ENCODE measurements at places on chromosomes 7 and 10.

DNA sequence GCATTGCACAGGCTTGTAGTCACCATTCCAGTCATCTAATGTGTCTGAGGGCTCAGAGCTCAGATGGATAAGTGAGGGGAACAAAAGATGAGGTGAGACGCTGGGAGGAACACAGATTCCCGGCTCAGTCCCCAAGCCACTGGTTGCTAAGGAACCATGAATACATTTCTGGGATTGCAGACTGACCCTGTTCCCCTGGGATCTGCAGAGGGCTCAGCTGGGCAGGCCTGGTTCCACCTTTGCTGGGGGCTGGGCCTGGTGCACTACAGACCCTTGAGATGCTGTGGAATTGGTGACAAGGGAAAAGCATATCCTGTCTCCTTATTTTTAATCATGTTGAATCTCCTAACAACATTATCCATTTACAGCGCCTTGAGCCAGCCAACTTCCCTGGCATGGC lies 19.2 kb downstream of the ELFN1 start:
- DNase-seq, result no peak

- no peak for DNase-seq
Measured at GRCh38 chr7:94378356-94378755, 16.3 kb upstream of the COL1A2 start.

DNA sequence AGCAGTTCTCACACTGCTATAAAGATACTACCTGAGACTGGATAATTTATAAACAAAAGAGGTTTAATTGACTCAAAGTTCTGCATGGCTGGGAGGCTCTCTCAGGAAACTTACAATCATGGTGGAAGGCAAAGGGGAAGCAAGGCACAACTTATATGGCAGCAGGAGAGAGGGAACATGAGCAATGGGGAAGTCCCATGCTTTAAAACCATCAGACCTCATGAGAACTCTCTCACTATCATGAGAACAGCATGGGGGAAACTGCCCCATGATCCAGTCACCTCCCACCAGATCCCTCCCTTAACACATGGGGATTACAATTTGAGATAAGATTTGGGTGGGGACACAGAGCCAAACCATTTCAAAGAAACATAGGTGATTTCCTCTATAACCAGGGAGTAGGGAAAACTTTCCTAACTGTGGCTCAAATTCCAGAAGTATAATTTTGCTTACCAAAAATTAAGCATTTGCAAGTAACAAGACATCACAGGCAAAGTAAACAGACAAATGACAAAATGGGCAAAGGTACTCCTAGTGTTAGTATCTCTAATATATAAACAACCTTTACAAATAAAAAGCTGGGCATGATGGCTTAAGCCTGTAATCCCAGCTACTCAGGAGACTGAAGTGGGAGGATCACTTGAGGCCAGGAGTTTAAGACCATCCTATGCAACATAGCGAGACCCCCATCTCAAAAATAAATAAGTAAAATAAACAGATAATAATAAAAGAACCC lies 88.0 kb downstream of the KBTBD2 start:
- no peak for DNase-seq

DNA sequence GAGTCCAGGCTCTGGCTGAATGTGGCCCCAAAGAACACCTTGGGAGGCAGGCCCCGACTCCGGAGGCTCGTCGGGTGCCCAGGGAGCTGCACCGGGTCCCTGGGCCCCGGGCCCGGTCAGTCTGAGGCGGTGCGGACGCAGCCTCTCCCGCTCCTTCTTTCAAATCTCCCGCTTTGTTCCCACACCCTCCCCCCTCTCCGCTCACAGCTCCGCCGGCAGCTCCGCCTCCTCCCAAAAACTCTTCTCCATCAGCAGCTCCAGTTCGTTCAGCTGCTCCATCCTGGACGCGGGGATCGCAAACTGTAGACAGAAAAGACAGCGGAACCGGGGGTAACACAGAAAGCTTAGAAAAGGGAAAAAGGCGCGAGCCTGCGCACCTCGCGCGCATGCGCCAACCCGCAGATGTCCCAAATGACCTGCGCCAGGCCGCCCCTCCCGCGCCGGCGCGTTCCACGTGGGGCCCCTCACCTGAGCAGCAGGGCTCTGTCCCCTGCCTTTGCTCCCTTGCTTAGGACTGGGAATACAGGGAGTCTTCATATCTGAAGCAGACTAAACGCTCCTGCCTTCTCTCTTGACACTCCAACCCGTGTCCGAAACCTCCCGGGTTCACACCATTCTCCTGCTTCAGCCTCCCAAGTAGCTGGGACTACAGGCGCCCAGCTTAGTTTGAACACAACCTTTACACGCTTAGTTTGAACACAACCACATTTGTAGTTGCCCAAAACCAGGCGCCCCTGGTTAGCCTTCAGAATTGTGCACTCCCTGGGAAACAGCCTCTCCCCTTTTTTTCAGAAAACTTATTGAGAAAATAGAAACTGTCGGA lies at the start of gene DNA2:
TSS of gene DNA2 (minus strand) at position 388 of the 823 bp plus-strand sequence. CDS start at position 279, 109 bp downstream.
- DNase-seq, result peak; percentile 85

Measured in WTC11 (cell line).